ENCODE measurements at places on chromosomes 2 and 18. TPM values are rescaled to one million over a fixed set of nuclear protein-coding genes. Genes with fewer than 3 reads are reported as not detected.

The LYG2 gene
- total RNA-seq: not detected

The UPP2 gene
- not detected for total RNA-seq

The IL18RAP gene
- total RNA-seq: 1.8 TPM

DNA sequence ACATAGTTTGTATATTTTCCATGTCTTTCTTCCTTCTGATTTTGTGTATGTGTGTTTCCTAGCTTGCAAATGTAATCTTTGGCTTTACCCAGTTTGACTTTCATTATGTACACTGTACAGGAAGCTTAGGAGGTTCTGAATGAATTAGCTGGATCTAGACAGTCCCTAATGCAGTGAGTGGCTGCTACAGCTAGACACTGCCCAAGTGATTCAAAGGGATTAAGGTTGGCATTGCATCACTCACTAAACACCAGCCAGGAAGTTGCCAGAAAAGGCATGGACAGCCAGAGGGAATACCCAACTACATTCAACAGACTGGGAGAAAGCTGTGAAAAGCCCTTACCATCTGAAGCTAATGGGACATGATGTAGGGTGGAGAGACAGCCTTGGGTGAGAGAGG, 316.0 kb upstream of the MEX3C start:
- DNase-seq: no peak

DNA sequence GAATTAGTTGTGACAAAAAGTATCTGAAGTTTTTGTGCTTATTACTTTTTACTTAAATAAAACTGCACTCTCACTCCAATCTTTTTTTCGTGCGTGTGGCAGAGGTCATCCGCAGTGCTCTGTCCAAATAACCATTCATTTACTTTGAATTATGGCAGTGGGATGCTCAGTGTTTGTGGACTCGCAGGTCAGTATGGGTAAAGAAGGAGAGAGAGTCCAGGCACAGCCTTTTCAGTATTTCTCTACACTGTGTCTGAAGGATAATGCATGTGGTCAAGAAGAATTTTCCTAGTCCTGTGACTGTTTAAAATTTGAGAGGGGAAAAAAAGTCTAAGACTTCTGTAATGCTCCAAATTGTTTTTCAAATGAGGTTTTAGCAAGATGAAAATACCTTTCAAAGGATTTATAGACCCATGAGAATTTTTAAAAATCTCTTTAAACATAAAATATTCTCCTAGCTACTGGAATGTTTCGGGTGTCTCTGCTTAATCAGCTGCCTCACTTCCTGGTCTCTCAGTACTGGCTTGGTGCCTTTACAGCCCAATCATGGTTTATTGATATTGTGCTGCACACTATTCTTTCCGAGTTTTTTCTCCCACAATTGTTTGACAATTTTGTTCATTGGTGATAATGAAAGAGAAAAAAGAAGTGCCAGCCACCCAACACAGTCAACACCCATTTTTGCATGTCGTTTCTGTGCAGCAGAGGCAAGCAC, 453.2 kb downstream of the PTPRM start:
- no peak for DNase-seq

DNA sequence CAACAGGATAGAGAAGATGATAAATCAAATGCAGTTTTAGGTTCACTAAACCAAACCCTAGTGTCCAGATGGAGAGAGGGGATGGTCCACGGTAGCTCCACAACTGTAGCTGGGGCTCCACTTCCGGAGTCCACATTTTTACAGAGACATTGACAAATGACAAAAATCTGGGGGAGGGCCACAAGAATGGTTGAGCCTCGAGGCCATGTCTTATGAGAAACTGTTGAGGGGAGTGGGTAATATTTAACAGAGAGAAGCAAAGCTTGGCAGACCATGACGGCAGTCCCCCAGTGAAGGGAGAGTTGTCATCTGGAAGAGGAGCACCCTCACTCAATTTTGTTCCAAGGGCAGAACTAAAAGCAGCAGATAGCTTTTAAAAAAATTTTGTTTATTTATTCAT, 17.6 kb upstream of the EPHA4 start:
- no peak for DNase-seq

DNA sequence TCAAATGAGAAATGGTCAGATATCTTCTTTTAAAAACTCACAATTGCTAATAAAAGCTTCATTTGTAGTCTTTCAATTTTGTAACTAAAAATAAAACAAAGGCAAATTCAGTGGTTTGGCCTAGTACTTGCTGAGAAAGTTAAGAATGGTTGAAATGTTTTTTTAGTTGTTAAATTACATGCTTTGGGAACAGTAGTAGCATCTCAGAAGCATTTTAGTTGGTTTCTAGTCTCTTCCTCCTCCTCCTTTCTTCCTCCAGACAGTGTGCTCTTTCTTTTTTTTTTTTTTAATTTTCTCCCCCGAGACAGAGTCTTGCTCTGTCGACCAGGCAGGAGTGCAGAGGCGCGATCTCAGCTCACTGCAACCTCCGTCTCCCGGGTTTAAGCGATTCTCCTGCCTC, 9.8 kb downstream of the TRAK2 start:
- DNase-seq: no peak

GRCh38 chr2:138997856-138998517, 217.8 kb upstream of the NXPH2 start:
- DNase-seq: no peak

- DNase-seq: no peak
Observed at GRCh38 chr2:200300638-200301314, 5.7 kb upstream of the SPATS2L start.

GRCh38 chr2:85926931-85927661, 38.3 kb upstream of the ST3GAL5 start:
- DNase-seq: no peak

DNA sequence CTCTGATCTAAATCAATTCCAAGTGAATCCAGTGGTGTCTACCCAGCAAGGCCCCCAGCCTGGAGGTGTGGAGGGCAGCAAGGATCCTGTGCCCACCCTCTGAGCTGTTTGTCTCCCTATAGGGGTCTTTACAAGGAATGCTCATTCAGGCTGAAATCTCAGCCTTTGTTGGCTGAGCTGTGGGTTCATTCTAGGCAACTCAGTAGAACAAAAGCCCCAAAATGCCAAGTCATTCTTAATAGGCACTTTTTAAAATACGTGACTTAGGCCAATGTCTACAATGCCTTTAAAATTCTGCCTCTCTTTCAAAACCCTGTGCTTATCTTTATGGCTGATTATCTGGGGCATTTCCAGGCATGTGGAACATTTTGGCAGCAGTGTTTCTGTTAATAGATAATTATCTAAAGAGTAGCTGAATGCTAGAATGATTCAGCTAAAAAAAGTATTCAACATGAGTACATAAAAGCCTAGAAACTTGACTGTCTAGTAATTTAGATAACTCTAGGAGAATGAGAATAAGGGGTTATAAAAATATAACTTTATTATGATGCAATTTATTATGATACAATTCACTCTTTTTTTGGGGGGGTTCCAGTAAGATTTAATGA, 7.4 kb downstream of the UGT1A6 start:
- no peak for DNase-seq

- DNase-seq: no peak
Observed at GRCh38 chr18:38243291-38243690, 677.7 kb upstream of the CELF4 start.

Data from naive thymus-derived CD8-positive, alpha-beta T cell (primary cell).